Neural crest cell (in vitro differentiated cells): ENCODE measurements at places on chromosomes 5 and 9.

DNA sequence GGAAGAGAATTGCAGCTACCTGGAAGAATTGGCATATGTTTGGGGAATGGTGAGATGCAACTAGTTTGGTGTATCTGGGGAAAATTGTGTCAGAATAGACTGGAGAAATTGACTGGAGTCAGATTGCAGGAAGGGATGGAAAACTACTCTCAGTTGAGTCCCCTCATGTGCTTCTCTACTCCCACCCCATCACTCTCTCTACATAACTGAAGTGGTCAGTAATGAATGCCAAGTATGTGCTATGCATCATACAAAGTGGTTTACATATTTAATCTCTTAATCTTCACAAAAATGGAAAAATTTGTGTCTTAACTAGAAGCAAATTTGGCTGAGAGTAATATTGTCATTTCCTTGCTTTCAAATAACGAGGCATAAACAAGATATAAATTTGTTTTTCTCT is 146.4 kb upstream of the TNC start:
- no peaks in the 10 kb centered on the region for H3K36me3 ChIP-seq
- no peak overlapping the region for H3K27ac ChIP-seq
- H3K4me3 ChIP-seq = no peak overlapping the region
- no peak for DNase-seq
- H3K27me3 ChIP-seq = peaks cover 13% of the 10 kb centered on the region

DNA sequence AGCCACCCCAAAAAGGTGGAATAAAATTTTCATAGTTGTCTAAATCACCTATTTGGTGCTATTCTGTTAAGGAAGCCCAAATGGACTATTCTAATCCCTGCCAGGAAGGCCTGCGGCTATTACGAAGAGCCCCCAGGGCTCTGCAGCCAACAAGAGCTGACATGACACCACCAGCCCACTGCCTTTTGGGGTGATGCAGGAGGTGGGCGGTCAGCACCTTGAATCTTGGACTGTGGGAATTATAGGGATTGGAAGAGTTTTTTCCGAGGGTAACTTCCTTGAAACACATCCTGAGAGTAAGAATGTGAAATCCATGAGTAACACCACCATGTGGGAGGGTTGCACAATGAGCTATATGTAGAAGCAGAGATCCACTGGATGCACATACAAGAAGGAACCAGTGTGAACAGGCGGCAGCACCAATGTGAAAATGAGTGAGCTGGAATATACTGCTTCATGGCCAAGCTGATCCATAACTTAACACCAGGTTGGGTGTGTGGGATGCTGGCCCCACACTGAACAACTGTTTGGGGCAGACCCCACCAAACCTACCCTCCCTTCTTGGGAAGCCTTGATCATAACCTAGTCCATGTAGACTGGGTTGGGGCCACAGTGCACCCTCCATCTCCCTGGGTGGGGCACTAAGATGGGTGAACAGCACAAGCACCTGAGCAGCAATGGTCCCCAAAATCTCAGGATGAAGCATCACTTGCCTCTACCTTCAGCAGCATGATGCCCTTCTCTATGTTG is 239.0 kb downstream of the FSTL4 start:
- no peak overlapping the region for H3K4me3 ChIP-seq
- peaks cover 22% of the 10 kb centered on the region for H3K4me1 ChIP-seq
- no peaks in the 10 kb centered on the region for H3K27me3 ChIP-seq
- no peak for DNase-seq
- H3K27ac ChIP-seq = no peak overlapping the region
- peaks cover 17% of the 10 kb centered on the region for H3K36me3 ChIP-seq

GRCh38 chr9:79357194-79357593 is 214.6 kb upstream of the TLE4 start:
- no peak overlapping the region for H3K27ac ChIP-seq
- no peak for DNase-seq

- peaks cover 10% of the 10 kb centered on the region for H3K4me1 ChIP-seq
- H3K27me3 ChIP-seq = peaks cover 11% of the 10 kb centered on the region
- no peak for DNase-seq
- H3K36me3 ChIP-seq = no peaks in the 10 kb centered on the region
- H3K4me3 ChIP-seq = no peak overlapping the region
Measured at GRCh38 chr5:176676361-176676824, 29.1 kb downstream of the TSPAN17 start.

GRCh38 chr5:1415059-1415425 is 30.2 kb downstream of the SLC6A3 start:
- peaks cover 10% of the 10 kb centered on the region for H3K27me3 ChIP-seq
- H3K4me3 ChIP-seq = no peak overlapping the region
- H3K4me1 ChIP-seq = no peaks in the 10 kb centered on the region
- DNase-seq = no peak
- H3K36me3 ChIP-seq = no peaks in the 10 kb centered on the region
- no peak overlapping the region for H3K27ac ChIP-seq

GRCh38 chr5:113081881-113082546 is 105.4 kb downstream of the DCP2 start:
- no peak overlapping the region for H3K27ac ChIP-seq
- peaks cover 13% of the 10 kb centered on the region for H3K4me1 ChIP-seq
- H3K27me3 ChIP-seq = no peaks in the 10 kb centered on the region
- peaks cover 28% of the 10 kb centered on the region for H3K36me3 ChIP-seq

DNA sequence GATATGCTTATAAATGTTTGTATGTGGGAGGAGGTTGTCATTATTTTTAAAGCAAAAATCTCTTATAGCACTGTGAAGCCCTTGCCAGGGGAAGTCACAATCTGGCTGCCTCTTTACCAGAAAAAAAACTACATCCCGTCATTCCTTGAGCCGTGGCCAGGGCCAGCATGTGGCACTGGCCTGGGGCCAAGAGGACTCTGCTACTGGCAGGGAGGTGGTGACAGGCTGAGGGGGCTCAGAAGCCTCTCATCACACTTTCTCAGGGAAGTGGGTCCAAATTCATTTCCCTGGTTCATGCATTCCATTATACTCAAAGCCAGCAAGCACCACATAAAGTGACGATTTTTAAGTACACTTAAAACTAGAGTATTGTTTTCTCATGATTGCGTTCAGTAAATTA is 457.3 kb downstream of the ZNF608 start:
- no peaks in the 10 kb centered on the region for H3K27me3 ChIP-seq
- peaks cover 28% of the 10 kb centered on the region for H3K4me1 ChIP-seq
- H3K36me3 ChIP-seq = no peaks in the 10 kb centered on the region
- no peak overlapping the region for H3K4me3 ChIP-seq
- peak overlapping the region; percentile 63 for H3K27ac ChIP-seq

- no peak overlapping the region for H3K27ac ChIP-seq
- H3K4me1 ChIP-seq = no peaks in the 10 kb centered on the region
- DNase-seq = no peak
Measured at GRCh38 chr5:111984044-111984443, 227.1 kb upstream of the NREP start.

- H3K4me1 ChIP-seq = no peaks in the 10 kb centered on the region
- no peak overlapping the region for H3K27ac ChIP-seq
Measured at GRCh38 chr5:35319333-35320002, 89.2 kb upstream of the PRLR start.

- no peaks in the 10 kb centered on the region for H3K4me1 ChIP-seq
- DNase-seq = no peak
- H3K36me3 ChIP-seq = no peaks in the 10 kb centered on the region
- H3K27ac ChIP-seq = no peak overlapping the region
- H3K27me3 ChIP-seq = no peaks in the 10 kb centered on the region
- no peak overlapping the region for H3K4me3 ChIP-seq
Measured at GRCh38 chr9:13500034-13500433, 220.5 kb upstream of the MPDZ start.

- no peak overlapping the region for H3K4me3 ChIP-seq
- H3K27me3 ChIP-seq = no peaks in the 10 kb centered on the region
- no peak for DNase-seq
- no peak overlapping the region for H3K27ac ChIP-seq
Measured at GRCh38 chr5:153818626-153819025, 220.1 kb downstream of the FAM114A2 start.

DNA sequence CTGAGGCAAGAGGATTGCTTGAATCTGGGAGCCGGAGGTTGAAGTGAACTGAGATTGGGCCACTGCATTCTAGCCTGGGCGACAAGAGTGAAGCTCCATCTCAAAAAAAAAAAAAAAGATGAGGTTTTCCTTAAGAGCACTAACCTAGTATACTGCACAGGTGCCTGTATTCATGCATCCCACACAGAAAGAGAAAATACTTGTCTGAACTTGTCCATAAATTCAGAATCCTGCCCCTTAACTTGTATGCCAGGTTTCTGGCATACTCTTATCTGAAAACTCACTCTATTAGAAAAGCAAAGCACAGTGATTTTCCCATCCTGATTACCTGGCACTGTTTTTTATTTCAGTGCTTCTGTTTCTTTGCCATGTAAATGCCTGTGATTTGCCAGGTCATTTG is 125.3 kb upstream of the CDKN2B start:
- no peaks in the 10 kb centered on the region for H3K4me1 ChIP-seq
- no peaks in the 10 kb centered on the region for H3K36me3 ChIP-seq
- no peak overlapping the region for H3K27ac ChIP-seq
- H3K27me3 ChIP-seq = no peaks in the 10 kb centered on the region

DNA sequence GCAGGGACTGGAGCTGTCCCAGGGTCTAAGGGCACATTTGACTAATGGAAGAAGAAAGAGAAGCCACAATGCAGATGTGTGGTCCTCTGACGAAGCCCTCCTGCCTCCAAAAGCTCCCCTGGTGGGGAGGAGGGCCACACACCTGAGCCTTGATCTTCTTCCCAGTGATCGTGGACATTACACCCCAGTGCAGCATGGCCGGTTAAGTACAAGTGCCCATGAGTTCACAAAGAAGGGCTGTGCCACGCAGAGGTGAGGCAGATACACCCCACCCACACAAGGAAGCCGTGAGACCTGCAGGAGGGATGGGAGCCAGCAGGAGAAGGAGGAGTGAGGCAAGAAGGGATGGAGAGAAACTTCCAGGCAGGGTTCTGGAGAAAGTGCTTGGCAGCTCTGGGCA is 199.0 kb upstream of the MVB12B start:
- no peaks in the 10 kb centered on the region for H3K36me3 ChIP-seq
- no peak overlapping the region for H3K4me3 ChIP-seq
- peaks cover 4% of the 10 kb centered on the region for H3K4me1 ChIP-seq
- no peak overlapping the region for H3K27ac ChIP-seq
- H3K27me3 ChIP-seq = peaks cover 63% of the 10 kb centered on the region
- DNase-seq = no peak

DNA sequence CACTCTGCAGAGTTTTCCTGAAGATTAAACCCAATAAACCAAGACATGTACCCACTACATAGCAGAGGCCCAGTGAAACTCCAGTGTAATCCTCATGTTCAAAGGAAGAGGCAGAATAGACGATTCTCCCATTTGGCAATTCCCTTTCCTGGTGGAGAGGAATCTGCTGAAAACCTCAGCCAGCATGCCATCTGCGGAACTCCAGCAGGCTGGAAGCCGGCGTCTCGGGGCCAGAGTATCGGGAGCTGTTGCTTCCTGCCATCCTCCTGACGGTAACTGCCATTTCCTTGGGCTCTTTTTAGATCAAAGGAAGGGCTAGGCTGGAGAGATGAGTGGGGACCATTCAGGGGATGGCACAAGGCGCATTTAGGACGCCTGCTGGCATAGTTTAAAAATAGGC is 20.5 kb downstream of the NEURL1B start:
- no peaks in the 10 kb centered on the region for H3K27me3 ChIP-seq
- peaks cover 64% of the 10 kb centered on the region for H3K4me1 ChIP-seq
- H3K27ac ChIP-seq = no peak overlapping the region
- H3K4me3 ChIP-seq = no peak overlapping the region

DNA sequence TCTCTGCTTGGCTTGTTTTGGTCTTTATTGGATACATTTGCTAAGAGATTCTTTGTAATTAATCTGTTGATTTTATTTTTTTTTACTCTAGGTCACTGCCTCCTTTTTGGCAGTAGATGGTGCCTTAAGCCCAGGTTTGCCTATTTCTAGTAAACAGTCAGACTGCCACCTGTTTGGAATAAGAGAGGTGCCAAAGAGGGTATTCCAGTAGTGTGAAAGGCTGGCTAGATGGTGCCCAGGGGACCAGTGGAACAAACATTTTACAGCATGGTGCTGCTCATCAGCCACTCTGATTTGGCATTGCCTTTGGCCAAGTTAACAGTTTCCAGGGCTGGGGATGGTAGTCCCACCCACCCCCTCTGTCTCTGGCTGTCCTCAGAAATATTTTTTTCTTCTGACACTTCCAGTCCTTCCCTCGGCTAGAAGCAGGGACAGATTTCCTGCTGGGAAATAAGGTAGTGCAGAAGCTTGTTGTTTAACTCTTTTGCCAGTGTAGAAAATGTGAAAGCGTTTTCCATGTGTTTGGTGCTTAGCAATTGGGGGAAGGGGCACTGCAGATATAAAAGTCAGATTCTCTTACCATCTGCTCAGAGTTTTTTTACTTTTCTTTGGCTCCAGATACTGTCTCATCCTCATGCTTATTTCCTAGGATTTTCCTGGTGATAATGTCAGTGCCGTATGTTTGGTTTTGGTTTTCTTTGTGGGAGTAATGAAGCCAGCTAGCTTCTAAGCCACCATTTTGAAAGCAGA is 36.6 kb upstream of the FBXL7 start:
- H3K27ac ChIP-seq = no peak overlapping the region
- H3K36me3 ChIP-seq = no peaks in the 10 kb centered on the region
- no peak for DNase-seq
- H3K27me3 ChIP-seq = no peaks in the 10 kb centered on the region

DNA sequence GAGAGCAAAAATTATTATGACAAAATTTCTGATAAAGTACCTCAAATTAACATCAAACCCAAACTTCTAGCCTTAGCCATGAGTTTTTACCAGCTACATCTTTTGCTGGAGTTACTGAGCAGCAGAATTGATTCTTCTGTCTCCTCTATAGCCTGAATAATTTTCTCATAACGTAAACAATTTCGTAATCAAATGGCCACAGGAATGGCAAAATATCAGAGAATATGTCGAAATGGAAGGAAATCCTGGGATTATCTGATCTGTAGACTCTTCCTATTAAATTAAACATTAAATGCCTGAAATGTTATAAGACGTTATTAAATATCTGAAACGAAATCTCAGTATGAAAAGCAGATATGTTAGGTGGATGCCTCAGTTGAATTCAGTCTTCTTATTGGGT is 41.1 kb downstream of the LURAP1L start:
- H3K4me1 ChIP-seq = peaks cover 15% of the 10 kb centered on the region
- H3K36me3 ChIP-seq = no peaks in the 10 kb centered on the region
- DNase-seq = no peak
- H3K27ac ChIP-seq = no peak overlapping the region
- H3K4me3 ChIP-seq = no peak overlapping the region
- no peaks in the 10 kb centered on the region for H3K27me3 ChIP-seq

DNA sequence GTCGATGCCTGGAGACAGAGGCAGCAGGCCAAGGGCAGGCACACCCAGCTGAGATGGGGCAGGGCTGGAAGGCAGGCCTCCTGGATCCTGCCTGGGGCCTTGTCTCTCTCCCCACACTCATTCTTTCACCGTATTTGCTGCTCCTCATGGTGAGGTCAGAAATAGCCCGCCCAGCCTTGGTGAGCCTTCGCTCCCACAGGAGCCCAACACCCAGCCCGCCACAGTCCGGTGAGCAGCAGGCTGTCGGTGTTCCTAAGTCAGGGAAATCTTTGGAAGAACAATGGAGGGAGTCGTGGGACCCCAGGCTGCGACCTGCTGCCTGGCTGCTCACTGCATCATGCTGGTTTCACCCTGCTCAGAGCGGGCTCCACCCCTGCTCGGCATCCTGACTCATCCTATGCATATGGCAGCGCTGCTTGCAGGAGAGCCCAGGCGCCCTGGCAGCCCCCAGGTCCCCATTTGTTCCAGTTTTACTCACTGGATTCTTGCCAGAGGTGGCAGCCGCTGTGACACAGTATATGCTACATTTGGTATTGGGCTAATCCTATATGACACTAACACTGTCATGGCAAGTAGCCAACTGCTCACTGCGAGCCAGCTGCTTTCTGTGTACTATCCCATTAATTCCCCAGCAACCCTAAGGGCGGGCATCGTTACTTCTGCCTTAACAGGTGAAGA is 53.2 kb upstream of the NCS1 start:
- H3K4me3 ChIP-seq = no peak overlapping the region
- no peak for DNase-seq
- H3K4me1 ChIP-seq = peaks cover 35% of the 10 kb centered on the region
- peaks cover 7% of the 10 kb centered on the region for H3K36me3 ChIP-seq
- peak overlapping the region; percentile 96 for H3K27ac ChIP-seq
